Non-pigmented ciliary epithelial cell (primary cell): ENCODE measurements at places on chromosomes 5 and 9.

- DNase-seq, result peak; percentile 42
Measured at GRCh38 chr5:176436656-176437055, 11.5 kb upstream of the FAF2 start.

DNA sequence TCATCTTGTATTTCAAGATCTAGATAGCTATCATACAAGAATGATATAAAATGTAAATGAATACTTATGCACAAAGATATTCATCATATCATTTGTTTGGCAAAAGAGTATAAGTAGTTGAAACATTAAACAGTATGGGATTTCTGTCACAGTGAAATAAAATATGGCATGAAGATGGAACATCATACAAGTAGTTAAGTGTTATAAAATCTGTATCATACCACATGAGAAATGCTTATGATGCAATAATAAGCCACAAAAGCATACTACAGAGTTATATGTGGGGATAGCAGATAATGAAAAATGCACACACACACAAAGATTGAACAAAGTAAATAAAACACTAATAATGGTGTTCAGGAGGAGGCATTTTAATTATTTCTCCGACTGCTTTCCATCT, 838.0 kb upstream of the DMAC1 start:
- DNase-seq, result no peak

DNA sequence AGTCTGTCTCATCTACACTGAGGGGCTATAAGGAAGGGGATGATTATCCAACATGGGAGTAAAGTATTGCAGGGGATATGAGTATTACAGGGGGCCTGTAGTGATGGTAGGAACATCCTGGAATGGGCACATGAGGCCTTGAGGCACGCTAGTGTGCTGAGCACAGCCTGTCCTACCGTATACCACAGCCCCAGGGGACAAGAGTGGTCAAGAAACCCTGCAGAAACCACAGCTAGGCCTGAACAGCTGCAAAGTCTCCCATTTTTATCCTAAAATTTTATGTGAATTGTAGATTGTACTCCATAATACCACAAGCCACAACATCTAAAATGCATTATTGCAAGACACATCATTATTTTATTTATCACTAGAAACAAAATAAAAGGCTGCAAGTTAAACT, 136.3 kb upstream of the ASTN2 start:
- no peak for DNase-seq

GRCh38 chr9:81621785-81622259, 67.5 kb downstream of the TLE1 start:
- DNase-seq, result no peak

- no peak for DNase-seq
Measured at GRCh38 chr9:4861736-4862451, 69.2 kb downstream of the RCL1 start.

GRCh38 chr9:77386187-77386586, 208.9 kb downstream of the VPS13A start:
- DNase-seq, result no peak

- DNase-seq, result no peak
Measured at GRCh38 chr9:133460405-133461175, 812 bp downstream of the CACFD1 start.

GRCh38 chr5:103066326-103066725, 53.6 kb downstream of the GIN1 start:
- DNase-seq, result no peak

GRCh38 chr5:131242728-131243255, 21.1 kb upstream of the CDC42SE2 start:
- peak; percentile 77 for DNase-seq

DNA sequence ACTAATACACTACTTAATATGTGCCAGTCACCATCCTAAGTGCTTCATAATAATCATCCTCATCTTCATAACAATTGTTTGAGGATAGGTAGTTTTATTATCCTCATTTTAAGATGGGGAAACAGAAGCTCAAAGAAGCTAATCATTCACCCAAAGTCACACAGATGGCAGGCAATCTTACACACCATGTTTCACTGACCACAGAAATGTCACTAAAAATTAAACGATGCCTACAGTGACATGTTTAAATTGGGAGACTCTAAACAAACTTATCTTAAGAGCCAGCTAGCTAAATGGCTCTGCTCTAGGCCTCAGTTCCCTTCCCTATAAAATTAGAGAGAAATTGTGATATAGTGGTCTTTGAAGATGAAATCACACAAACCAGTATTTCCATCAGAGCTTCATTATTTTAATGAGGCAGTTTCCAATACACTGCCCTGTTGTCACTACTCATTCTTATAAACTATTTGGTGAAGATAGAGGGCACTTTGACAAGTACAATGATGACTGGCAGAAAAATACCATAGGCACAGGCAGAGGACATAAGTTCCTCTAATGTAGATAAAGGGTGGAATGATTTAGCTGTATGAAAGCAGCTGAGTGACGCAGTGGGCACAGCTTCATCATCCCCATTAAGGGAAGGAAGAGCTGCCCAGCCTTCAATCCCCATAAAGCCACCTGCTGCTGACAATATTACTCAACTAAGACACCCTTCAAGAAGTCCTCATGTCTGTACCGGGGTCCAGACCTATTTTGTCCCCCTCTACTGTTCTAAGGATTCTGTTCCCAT, 224.1 kb downstream of the ACTL7B start:
- DNase-seq, result no peak
